ENCODE measurements at places on chromosomes 5 and 9. TPM values are rescaled to one million over a fixed set of nuclear protein-coding genes. Genes with fewer than 3 reads are reported as not detected.

DNA sequence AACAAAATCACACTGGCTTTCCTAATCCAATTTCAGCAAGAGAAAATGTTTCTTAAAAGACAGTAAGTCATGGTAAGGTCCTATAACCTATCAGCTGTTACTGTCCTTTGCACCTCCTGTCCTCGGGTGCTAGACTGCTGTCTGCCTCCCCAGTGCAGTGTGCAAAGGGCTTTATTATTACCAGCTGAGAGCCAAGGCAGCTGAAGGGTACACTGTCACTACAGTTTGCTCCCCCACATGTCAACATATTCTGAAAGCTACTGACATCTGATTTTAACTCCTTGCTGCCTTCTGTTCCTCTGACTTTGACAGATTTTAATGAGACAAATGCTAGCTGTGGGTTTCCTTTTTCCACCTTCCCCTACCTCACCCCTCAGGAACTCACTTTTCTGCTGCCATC, 389.4 kb upstream of the SLC24A2 start:
- DNase-seq, result no peak

- DNase-seq, result no peak
Observed at GRCh38 chr5:133792024-133792423, 176.4 kb downstream of the C5orf15 start.

- no peak for DNase-seq
Observed at GRCh38 chr5:177491983-177492746, 5.2 kb downstream of the PDLIM7 start.

GRCh38 chr5:76230711-76231285, 147.6 kb downstream of the SV2C start:
- peak; percentile 29 for DNase-seq

GRCh38 chr9:83937861-83938455, 16.7 kb upstream of the KIF27 start:
- no peak for DNase-seq

DNA sequence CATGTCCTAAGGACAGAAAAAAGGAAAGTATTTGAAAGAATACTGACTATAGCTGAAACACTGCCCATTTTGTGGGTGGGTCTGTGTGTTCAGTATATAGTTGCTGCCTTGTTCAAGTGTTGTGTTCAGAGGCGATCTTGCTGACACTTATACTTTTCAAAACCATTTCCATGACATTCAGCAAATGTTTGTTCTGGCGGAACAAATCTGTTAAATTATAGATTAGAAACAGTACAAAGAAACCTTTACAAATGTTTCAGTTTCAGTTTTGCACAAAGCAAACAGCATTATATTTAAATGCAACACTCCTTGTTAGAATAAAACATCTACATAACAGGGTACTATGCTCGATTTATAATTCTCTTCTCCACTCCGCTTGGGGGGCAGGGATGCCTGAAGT, 2276.3 kb downstream of the MAT2B start:
- DNase-seq, result no peak

The SHOC1 gene
- total RNA-seq, result 0.07 TPM

The FBP2 gene
- not detected for total RNA-seq

The PRLR gene
- 0.35 TPM for total RNA-seq

The SPOCK1 gene
- 31.4 TPM for total RNA-seq

The CKMT2 gene
- not detected for total RNA-seq
